ENCODE measurements at places on chromosomes 5 and 9.
A peak's percentile ranks its signal among the peaks of the same experiment; 100 is the strongest.

GRCh38 chr9:134186471-134187109, 22.2 kb upstream of the RNU6ATAC start:
- DNase-seq, result peak; percentile 18

GRCh38 chr9:110126986-110127864, 80.7 kb downstream of the C9orf152 start:
- peak; percentile 83 for DNase-seq

GRCh38 chr9:19160085-19160484, 32.8 kb upstream of the PLIN2 start:
- DNase-seq, result no peak

GRCh38 chr5:137223324-137224295, 275.5 kb downstream of the SPOCK1 start:
- DNase-seq, result no peak

- DNase-seq, result no peak
Measured at GRCh38 chr9:20312732-20313131, 309.6 kb downstream of the MLLT3 start.

DNA sequence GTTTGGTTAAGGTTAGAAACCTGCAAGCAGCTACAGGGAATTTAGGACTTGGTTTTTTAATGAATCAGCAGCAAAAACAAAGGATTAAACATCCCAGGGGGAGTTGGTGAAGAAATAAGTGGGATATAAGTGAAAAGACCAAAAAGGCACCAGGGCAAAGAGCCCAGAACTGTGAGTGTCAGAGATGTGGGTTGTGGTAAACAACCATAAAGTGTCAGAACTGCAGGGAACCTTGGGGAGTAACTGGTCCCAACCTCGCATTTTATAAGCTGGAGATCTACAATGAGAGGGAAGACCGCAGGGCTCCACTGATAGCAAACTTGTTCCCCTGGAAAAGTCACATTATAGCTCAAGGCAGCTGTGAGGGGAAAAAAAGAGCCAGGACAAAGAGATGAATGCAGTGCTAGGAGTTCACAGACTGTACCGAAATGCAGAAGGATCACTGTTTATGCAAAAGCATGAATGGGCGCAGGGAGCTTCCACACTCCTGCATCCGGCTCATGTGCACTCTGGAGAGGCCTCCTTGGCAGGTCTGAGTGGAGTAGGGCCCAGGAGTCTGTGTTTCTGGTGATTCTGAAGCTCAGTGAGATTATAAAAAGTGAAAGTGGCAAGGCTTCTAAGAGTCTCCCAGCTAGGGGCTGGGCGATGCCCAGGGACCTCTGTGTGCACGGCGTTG, 156.3 kb downstream of the GOLPH3 start:
- DNase-seq, result no peak
